ENCODE measurements at places on chromosomes 7 and 10.
A peak's percentile ranks its signal among the peaks of the same experiment; 100 is the strongest.

DNA sequence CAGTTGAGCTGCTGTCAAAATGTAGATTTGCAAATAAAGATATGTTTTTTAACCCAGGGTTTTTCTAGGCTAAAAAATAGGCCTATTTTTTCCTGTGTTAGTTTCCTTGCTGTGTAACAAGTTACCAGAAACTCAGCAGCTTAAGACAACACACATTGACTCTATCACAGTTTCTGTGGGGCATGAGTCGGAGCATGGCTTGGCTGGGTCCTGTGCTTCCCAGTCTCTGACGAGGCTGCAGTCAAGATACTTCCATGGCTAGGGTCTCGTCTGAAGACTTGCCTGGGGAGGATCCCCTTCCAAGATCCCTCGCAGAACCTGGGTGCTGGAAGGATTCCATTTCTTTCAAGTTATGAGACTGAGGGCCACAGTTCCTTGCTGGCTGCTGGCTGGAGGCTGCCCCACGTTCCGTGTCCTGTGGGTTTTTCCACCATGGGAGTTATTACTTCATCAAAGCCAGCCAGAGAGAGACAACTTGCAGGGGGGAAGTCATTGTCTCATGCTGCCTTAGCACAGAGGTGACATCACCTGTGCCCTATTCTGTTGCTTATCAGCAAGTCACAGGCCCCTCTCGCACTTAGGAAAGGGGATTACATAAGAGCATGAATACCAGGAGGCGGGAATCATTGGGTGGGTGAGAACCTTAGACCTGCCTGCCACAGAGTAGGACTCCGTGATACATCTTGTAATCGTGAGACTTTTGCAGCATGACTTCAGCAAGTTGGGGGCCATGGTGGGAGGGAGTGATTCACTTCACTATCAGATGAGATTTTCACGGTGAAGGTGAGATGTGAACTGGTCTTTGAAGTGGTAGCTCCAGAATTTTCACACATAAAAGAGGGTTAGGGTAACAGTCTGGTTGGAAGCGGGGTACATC, 77.9 kb downstream of the CCNY start:
- DNase-seq, result no peak

DNA sequence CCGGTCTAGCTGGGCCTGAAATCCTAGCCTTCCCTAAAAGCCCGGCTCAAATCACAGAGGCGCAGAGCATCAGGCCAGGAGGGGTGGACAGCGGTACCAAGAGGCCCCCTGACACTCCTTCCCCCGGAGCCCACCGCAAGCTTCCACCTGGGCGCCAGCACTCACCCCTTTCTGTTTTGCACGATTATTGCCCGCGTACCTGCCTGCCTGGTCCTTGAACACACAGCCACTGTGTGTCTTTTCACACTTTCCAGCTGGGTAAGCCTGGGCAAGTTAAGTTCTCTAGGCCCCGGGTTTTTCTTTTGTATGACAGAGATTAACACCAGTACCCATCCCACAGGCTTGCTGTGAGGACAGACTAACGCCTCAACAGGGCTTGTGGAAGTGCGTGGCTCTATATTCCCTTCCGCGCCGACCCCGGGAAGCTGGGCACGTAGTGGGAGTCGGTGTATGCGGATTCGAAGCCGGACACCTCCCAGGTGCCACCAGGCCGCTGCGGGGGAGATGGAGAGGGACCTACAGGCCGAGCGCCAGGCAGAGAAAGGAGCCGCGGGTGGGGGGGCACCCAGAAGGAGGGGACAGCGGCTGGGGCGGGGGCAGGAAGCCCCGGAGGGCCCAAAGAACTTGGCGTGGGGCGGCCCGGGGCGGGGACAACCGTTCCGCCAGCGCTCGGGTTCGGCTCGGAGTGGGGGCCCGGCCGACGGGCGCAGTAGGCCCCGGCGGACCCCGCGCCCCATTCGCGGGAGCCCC, 792 bp downstream of the ZNF746 start:
- DNase-seq, result peak; percentile 39

DNA sequence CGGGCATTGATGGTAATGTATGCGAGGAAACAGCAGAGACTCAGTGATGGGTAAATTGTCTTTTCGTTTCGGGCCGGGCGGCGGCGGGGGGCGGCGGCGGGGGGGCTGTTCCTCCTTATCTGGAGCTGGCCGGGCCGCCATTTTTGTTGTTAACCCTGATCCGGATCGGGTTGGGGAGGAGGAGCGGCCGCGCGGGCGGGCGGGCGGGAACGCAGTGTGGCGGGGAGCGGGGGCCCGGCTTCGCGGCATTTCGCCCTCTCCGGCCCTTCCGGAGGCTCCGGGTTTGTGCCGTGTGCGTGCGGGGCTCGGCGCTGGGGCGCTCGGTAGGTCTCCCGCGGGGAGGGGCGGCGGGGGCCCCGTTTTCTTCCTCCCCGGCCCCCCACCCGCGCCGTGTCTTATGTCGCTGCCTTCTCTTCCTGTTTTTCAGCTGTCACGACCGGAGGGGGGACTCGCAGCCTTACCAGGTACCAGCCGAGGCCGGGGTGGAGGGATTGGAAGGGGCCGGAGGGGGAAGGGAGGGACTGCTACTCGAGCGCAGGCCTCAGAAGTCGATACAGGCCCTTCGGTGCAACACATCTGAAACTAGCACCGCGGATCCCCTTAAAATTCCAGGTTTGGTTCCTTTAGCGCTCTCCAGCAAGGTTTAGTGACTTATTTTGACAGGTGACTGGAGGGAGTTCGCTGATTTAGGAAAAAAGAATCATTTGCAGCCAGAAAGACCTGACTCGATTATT, 820 bp downstream of the WAC start:
- DNase-seq, result peak; percentile 63

DNA sequence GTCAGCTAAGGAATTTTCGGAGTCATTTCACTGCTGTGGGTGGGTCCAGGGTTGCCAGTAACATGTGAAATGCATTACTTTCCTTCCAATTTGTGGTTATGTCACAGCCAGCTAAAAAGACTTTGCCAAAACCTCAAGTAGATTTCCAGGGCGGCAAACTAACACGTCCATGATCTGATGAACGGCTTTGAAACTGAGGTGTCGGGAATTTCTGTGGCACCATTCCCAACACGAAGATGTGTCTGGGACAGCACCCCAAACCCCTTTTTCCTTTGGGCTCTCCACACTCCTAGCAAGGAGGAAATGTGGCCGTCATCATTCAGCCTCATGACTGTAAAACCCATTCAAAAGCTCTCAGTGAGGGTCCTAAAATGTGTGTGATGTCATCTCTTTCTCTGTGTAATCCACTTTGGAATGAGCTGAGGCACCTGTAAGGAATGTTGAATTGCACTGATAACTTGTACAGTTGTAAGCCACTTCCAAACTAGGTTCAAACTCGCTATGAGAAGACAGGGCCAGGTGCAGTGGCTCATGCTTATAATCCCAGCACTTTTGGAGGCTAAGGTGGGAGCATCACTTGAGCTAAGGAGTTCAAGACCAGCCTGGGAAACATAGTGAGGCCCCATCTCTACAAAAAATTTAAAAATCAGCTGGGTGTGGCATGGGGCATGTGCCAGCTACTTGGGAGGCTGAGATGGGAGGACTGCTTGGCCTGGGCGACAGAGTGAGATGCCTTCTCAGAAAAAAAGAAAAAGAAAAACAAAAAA, 146.1 kb upstream of the FRMD4A start:
- DNase-seq, result no peak

DNA sequence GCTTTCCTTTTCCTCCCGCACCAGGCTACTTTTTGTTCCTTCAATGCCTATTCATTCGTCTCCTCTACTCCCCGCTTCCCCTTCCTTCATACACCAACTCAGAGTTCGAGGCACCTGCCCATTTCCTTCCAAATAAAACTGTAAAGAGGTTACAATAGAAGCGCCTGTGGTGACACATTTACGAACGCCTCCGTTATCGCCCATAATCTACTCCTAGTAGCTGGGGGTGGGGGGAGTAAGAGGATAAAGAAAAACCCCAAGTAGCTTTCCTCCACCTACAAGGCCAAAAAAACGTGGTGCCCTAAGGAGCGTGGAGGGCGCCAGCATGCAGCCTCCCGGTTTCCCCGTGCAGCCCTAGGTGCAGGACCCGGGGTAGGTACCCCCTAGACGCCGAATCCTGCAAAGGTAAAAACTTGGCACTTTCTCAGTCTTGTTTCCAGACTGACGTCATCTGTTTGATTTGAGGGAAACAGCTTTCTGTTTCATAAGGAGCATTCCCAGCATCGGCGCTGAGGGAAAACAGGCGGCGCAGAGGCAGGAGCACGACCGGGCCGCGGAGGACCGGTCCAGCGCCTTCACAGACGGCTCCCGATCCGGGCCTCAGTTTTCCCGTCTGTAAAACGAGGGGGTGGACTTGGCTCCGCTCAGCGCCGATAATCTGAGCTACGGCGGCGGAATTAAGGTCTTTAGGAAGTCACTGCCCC, 922 bp downstream of the PPA1 start:
- peak; percentile 35 for DNase-seq

DNA sequence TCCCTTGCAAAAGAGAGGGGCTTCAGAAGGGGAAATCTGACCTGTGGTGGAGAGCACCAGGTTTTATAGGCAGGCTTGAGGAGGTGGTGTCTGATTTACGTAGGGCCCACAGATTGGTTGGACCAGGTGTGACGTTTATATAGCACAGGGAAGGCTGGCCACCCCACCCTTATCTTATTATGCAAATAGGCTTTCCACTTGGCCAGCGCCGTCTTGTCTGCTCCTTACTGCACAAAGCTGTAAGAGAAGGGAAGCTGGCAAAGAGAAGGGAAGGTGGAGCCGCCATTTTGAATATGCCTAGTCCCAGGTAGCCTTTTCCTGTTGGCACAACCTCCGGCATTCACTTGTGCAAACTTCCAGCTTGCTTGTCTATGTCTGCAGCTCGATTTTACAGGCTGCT, 221.4 kb downstream of the GATA3 start:
- DNase-seq, result no peak

GRCh38 chr7:84058311-84059076, 136.1 kb downstream of the SEMA3A start:
- no peak for DNase-seq

DNA sequence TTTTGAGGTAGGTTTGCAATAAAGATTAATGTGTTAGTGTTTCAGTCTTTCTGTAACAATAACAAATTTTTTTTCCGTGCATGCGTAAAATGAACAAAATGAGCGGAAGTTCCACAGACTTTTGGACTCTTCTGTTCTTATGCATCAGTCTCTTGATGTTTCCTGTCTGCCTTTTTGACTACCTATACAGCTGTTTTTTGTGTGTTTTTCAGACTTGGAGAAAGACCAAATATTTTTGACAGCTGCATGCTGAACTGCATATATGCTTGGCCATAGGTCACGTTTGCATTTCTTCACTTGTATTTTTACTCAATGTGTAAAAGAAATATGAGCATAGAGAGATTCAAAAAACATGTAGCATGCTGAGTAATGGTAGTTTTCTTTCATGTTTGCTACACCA, 119.3 kb downstream of the BBS9 start:
- DNase-seq, result no peak

- no peak for DNase-seq
These were observed 877.9 kb downstream of the KCNMA1 start for GRCh38 chr10:76759681-76760080.

GRCh38 chr10:133324198-133324792, 12.4 kb downstream of the CALY start:
- DNase-seq, result peak; percentile 29

DNA sequence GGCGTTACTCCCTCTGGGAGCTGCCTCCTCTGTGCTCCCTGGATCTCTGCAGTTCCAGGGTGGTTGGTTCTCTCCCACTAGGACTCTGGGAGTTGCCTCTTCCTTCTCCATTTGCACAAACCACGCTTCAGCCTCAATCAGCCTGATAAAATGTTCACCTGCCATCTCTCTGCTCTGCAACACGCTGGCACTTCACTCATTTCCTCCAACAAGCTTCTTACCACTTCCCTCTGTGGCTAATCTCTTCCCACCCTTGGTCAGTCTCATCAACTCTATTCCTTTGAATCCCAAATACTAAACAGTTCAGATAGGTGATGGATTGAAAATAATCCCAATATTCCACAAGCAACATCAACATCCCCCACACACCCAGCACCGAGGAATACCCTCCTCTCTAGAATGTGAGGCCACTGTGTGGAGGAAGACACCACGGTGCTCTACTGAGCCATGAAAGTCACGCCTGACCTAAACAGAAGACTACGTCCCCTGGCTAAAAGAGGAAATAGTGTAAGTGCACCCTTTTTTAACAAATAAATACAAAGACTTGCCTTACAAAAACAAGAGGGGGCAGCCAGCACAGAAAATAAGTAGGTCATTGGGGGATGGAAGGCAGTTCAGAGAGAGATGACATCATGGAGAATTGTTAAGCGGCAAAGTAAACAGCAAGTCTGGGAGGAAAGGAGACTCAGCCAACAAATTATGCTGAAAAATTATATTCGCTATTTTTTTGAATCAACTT, 1.9 kb upstream of the FAM170B start:
- DNase-seq, result no peak

DNA sequence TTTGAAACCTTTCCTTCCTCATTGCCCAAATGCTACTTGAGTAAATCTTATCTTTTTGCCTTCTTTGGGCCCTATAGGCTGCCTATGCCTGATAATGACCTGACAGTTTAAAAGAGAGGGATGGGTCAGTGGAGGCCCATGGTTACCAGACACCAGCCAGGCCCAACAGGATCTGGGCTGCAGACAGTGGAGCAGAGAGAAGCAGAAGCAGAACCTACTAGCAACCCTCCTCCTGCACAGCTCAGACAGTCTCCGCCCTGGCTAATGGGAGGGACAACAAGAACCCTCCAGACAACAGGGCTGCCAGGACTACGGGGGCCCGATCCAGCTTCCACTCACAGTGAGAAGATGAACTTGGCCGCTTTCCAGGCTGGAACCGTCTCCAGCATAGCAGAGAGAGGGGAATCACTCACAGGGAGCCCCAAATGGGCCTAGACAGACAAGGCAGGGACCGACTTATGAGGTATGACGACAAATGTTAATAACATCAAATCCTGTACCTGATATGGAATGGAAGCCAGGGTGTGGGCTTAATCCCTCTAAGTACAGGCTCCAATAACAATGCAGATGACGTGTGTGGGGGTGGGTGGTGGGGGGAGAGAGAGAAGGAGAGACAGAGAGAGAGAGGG, 31.7 kb upstream of the DGKI start:
- DNase-seq, result no peak

GRCh38 chr10:92517034-92517655, 56.7 kb downstream of the IDE start:
- peak; percentile 69 for DNase-seq

- no peak for DNase-seq
These were observed 5.6 kb downstream of the ABI1 start for GRCh38 chr10:26855186-26855585.

GRCh38 chr7:36750451-36750850, 26.2 kb upstream of the AOAH start:
- no peak for DNase-seq

GRCh38 chr10:97047083-97047736, 138.5 kb downstream of the SLIT1 start:
- no peak for DNase-seq

GRCh38 chr7:3083350-3083749, 39.7 kb upstream of the CARD11 start:
- no peak for DNase-seq

- no peak for DNase-seq
These were observed 191.3 kb upstream of the CDCA7L start for GRCh38 chr7:22137026-22137425.

GRCh38 chr10:22992075-22992474, 64.2 kb downstream of the ARMC3 start:
- no peak for DNase-seq

- no peak for DNase-seq
These were observed 9.5 kb downstream of the VTI1A start for GRCh38 chr10:112456533-112456932.

- DNase-seq, result no peak
These were observed 4.1 kb upstream of the SGCE start for GRCh38 chr7:94660006-94660405.
